ENCODE measurements at places on chromosomes 5 and 9.
A peak's percentile ranks its signal among the peaks of the same experiment; 100 is the strongest.

DNA sequence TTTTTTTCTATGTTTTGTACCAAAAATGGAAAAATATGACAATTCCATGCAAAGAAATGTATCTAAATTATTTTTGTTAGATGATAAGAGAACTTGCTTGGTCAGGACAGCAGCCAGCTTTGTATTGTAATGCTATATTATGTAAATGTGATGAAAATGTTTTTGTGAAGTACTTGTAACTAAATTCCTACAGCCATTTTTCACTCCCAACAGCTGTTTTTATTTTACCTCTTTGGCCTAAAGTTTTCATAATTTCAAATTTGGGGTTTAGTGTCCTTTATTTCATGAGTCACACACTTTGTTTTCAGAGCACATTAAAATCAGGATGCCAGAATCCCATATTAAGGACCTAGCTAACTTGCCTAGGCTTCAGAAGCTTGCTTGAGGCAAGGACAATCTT, 64.1 kb downstream of the WDR41 start:
- DNase-seq = no peak

DNA sequence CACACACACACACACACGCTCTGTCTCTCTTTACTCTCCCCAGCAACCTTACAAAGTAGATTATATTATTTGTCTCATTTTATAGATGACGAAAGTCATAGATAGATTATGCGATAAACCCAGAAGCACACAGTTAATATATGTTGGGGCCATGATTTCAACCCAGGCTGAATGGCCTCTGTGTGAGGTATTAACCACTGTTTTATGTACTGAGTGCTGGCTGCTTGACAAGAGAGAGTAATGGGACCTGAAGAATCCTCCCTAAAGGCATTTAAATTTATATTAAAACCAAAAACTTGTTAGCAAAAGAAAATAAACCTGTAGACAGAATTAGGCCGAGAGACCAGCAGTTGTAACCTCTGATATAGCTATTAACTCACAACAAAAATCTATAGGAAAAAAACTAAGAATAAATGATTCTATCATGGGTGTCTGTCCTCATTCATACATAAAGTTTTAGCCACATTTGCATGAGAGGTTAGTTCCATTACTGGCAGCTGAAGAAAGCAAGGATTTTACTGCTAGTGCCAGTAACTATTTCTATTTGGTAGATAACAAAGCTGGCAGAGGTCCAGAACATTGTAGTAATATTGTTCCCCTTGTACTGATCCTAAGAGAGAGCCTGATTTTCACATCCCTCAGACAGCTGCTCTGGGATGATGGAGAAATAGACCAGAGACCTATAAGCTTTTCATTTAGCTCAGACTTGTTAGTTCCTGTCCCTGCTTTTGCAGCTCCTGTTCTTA, 250.9 kb downstream of the ADGRV1 start:
- DNase-seq = no peak

DNA sequence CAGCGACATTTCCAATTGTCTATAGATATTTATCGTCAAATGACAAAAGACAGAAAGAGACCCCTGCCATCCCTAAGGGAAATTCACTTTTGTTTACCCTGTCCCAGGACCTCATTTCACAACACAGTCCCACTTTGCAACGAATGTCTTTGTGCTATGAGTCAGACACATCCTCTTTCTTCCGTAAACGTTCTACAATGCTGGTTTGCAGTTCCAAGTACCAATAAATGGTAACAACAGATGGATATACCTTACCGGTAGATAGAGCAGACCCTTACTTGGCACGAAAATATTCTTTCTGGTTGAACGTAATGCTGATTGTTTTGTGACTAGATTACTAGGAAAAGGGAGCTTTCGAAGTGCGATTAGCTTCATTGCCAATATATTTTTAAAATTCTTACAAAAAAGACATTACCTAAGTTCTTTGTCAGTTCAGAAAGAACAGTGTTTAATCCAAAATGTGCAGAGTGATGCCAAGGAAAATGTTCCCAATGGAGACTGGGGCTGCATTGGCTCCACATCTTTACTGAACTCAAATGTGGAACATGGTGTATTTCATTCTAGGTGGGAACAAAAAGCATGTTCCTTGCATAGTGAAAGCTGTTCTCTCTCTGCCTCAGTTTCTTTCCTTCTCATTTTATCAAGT, 202.5 kb upstream of the SLC27A6 start:
- DNase-seq = no peak

DNA sequence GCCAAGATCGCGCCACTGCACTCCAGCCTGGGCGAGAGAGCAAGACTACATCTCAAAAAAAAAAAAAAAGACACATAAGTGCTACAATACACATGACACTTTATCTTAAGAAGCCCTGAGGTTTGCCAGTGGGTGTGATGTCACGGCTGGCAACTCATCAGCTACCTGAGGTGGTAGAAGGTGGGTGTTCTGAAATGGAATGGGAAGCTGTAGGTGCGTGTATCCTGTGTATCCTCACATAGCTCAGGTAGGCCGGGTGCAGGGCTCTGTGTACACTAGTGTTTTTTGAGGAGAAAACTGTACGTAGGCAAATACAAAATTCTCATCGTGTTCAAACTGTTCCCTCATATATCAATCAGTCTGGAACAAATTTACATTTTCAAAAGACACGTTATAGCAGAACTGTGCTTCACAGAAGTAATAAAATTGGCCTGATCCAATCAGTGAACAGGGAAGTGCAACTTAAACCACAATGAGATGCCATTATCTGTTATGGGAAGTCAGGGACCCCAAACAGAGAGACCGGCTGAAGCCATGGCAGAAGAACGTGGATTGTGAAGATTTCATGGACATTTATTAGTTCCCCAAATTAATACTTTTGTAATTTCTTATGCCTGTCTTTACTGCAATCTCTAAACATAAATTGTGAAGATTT, 10.4 kb downstream of the BICD2 start:
- no peak for DNase-seq

DNA sequence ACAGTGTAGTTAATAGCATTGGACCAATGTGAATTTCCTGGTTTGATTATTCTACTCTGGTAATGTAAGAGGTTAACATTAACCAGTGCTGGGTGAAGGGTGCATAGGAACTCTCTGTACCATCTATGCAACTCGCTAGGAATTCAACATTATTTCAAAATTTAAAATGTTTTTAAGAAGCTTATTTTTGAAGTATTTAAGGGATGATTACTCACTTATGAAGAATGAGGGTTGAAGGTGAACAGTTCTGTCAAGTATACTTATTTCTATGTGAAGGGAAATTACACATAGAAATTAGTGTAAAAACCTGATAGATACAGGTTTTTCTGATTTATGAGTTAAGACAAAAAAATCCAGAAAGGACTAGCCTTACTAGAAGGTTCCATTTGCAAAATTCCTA, 165.8 kb downstream of the INSYN2B start:
- no peak for DNase-seq

GRCh38 chr5:74542482-74542881, 98.0 kb downstream of the ENC1 start:
- peak; percentile 20 for DNase-seq

GRCh38 chr5:4646715-4647375, 493.3 kb upstream of the ADAMTS16 start:
- DNase-seq = no peak

DNA sequence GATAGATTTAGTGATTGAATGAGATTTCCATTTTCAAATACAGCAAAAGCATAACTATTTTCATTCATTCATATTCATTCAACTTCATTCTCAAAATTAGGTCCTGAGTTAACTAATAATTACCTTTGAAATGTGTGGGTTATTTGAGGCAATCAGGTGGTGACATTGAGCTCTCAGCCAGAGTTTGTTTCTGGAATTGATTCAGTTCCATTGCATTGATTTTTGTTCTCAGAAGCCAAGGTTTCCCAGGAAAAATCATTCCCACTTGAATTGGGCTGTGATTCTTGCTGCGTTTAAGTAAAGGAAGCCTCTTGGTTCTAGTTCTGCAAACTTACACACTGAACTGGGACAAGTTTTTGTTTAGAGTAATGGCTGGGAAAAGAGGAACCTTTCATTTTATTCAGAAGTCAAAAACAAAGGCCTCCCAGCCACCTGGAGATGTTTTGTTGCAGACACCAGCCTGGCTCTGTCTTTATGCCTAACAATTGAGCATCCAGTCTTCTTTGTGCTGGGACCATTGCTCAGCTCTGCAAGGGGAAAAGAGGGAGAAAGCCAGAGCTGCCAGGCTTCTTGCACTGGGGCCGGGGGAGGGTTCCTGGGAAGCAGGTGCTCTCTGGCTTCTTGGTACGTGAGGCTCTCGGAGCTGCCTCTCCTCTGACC, 198.6 kb downstream of the TRIO start:
- DNase-seq = no peak

- no peak for DNase-seq
Measured at GRCh38 chr9:116066221-116066620, 87.4 kb upstream of the PAPPA start.

DNA sequence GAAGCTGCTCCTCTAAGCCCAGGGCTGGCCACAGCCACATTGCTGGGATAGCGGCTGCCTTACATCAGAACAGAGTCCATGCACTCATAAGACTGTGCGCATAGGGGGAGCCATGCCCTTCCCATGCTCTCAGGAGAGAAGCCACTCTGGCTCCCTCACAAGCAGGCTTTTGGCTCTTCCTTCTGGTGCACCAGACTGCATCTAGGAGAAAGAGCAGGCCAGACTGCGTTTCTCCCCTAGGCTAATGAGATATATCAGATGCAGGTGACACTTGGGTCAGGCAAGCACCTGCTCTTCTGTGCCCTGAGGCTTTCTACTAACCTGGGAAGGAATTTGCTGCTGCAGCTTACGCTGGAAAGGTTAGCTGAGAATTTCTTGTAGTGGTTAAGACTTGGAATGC, 43.2 kb upstream of the BRINP1 start:
- no peak for DNase-seq

DNA sequence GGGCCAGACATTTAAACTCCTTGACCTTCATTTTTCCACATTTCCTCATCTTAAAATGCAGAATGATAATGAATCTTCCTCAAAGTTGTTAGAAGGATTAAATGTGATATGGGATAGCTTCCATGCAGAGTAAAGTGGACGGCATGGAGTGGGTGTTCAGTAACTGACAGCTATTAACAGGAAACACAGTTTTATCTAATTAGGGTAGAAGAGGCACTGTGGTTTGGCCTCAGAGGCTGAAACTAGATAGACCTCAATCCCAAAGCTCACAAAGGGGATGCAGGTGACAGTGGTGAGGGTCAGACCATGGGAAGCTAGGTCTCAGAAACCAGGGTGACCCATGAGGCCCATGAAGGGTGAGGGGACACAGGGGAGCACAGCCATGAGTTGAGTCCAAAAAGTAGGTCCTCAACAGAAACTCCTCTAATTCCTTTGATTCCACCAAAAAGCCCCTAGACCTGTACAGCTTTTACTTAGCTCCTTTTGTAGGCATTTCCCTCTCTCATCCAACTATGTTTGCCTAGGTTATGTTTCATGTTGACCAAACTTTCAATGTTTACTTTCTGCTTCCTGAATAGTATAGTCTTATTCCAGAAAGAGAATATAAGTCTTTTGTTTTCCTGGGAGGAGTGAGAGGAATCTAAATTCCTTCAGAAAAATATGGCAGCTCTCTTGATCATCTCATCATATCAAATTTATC, 27.9 kb upstream of the GLDC start:
- DNase-seq = no peak

- no peak for DNase-seq
Measured at GRCh38 chr5:139646111-139646510, 2.0 kb upstream of the CXXC5 start.

DNA sequence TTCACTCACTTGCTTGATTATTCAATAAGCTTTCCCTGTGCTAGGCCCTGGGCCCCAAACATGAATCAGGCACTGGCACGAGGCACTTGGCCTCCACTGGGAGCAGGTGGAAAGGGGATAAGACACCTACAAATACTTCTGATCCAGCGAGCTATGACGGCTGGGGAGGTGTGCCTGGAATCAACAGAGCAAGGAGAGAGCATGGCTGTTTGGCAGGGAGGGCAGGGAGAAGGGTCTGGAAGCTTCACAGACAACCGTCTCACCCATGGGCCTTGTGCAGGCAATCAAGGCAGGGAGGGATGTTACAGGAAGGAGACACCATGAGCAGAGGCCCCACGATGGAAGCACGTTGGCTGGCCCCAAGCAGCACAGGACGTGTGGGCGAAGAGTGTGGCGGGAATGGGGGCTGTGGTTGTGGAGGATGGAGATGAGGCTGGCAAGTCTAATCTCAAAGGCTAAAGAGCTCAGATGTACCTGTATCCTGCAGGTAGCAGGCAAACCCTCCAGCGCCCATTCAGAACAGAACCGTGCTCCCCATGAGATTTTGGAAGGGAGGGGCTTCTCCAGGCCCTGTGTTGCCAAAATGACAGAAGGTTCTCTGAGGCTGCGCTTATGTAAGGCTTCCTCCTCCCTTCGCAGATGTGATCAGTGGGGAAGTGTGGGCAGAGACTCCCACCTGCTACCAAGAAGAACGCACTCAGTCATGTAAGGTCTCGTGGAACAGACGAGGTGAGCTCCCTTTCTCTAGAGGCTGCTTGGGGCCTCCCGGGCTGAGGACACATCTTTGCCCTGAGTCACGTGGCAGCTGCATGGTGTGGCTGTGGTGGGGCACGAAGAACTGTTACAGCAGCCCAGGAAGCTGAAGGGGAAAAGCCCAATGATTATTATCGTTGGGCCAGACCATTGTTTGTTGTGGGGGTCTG, 189.7 kb downstream of the DAB2IP start:
- DNase-seq = no peak

GRCh38 chr9:15422372-15423230, at the start of gene SNAPC3:
SNAPC3 (plus strand) TSS chr9:15422876; CDS start chr9:15422880, 4 bp downstream.
- peak; percentile 95 for DNase-seq

All from RKO (cell line).